ENCODE measurements at places on chromosomes 2 and 18.
A peak's percentile ranks its signal among the peaks of the same experiment; 100 is the strongest.

GRCh38 chr2:163779970-163780597, 44.3 kb upstream of the FIGN start:
- DNase-seq, result no peak

GRCh38 chr2:37181726-37182684, 6.5 kb downstream of the SULT6B1 start:
- no peak for DNase-seq

- peak; percentile 59 for DNase-seq
Measured at GRCh38 chr2:109322111-109322510, 193.1 kb downstream of the SH3RF3 start.

DNA sequence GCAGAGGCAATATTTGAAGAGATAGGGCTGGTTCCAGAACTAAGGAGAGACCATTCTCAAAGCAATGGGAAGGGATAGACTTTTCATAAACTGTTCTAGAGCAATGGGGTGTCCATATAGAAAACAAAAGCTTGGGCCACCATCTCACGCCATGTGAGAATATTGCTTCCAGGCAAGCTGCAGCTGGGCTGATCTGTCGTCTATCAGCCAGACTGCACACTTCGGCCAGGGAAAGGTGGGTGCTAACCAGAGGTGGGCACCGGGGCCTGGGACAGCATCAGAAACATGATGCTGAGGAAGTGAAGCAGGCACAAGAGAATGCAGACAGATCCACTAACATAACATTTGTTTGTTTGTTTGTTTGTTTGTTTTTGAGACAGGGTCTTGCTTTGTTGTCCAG, 43.7 kb downstream of the MYO7B start:
- no peak for DNase-seq

DNA sequence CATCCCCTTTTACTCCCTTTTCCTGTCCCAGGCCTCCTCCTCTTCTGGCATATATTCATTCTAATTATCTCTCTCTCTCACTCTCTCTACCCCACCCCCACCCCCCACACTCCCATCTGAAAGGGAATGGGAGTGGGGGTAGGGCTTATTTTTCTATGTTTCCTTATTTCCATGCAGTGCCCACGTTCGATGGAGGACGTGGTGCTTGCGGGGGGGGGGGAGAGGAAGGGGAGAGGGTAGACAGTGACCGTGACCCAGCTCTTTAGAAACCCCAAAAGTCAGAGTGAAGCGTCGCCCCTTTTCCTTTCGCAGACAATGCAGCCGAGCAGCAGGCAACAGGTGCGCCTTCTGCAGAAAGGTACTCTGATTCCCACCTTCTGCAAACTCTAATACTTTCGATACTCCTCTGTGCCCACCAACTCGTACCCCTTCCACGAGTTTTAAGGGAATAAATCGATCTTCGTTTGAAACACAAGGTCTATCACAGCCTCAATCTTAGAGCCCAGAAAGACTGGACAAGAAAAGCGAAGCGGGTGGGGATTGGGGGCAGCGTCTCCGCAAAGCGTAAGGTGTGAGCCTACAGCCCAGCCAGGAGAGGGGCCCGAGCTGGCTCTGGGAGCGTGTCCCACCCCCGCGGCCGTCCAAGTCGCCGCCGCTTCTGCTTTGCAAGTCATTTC, 891 bp upstream of the NR4A2 start:
- no peak for DNase-seq

- no peak for DNase-seq
Measured at GRCh38 chr18:1416074-1416473, 511.4 kb downstream of the ADCYAP1 start.

GRCh38 chr2:201839727-201840126, 33.4 kb downstream of the CDK15 start:
- no peak for DNase-seq

DNA sequence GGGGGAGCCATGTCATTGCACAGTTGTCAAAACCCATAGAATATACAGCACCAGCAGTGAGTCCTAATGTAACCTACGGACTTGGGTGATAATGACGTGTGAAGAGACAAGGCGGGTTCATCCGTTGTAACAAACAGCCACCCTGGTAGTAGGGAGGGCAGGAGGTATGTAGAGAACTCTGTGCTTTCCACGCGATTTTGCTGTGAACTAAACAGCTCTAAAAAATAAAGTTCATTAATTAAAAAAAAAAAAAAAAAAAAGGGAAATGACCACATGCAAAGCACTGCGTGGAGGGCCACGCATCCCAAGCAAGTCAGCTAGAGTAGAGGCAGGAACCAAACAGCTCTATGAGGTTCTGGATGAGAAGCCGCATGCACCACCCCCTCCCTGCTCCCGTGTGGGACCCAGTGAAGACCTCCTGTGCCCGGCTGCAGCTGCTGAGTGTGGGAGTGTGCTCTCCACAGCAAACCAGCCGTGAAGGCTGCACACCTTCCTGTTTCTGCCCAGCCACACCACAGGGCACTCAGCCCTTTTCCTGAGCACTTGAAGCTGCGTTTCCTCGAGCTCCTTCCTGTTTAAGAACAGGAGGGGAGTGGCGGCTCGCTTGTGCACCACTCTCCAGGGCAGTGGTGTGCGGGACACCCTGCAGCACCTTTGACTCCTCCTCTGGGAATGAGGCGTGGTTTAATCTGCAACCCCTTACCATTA, 65.6 kb downstream of the ODC1 start:
- DNase-seq, result no peak

GRCh38 chr2:241582806-241583205, 24.3 kb downstream of the BOK start:
- DNase-seq, result no peak

DNA sequence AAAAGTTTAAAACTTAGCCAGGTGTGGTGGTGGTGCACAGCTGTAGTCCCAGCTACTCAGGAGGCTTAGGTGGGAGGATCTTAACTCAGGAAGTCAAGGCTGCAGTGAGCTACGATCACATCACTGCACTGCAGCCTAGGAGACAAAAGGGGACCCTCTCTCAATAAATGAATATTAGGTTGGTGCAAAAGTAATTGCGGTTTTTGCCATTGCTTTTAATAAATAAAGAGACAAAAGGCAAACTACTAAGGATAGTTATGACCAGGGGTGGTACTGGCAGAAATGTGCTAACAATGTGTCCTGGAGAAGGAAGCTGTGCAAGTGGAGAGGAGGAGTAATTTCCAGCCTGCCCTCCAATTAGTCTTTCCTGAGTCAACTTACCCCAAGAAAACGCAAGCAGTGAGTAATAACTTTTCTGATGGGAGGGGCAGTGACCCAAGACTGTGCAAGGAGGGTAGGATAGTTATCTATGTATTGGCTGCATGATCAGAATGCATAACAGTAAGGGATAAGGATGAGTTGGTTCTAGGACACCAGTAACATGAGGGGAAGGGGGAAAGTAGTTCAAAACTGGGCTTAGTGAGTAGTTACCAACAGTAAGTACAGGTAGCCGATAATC, 1.5 kb downstream of the EXOC6B start:
- DNase-seq, result no peak

DNA sequence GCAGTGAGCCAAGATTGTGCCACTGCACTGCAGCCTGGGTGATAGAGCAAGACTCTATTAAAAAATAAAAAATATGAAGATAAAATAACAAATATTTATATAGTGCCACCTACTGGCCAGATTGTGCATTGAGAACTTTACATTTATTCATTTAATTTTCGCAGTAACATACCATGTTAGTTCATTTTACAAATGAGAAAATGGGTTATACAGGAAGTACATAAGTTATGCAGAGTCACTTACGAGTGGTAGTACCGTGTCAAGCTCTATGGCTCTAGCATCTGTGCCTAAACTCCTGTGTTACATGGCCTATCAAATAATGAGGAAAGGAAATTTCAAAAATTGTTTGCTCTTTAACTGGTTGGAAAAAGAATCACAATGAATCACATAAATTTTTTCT, 27.9 kb downstream of the RIF1 start:
- DNase-seq, result peak; percentile 6

- no peak for DNase-seq
Measured at GRCh38 chr2:138881126-138881525, 100.9 kb upstream of the NXPH2 start.

GRCh38 chr2:224520064-224520463, 65.1 kb downstream of the CUL3 start:
- DNase-seq, result no peak

GRCh38 chr18:74455386-74455785, 1.7 kb downstream of the DIPK1C start:
- DNase-seq, result no peak

DNA sequence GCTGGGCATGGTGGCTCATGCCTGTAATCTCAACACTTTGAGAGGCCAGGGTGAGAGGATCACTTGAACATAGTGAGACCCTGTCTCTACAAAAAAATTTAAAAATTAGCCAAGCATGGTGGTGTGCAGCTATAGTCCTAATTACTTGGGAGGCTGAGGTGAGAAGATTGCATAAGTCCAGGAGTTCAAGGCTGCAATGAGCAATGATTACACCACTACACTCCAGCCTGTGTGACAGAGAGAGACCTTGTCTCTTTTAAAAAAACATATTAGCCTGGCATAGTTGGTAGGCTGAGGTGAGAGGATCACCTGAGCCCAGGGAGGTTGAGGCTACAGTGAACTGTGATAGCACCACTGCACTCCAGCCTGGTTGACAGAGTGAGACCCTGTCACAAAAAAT, 13.7 kb downstream of the TRAPPC8 start:
- DNase-seq, result no peak

DNA sequence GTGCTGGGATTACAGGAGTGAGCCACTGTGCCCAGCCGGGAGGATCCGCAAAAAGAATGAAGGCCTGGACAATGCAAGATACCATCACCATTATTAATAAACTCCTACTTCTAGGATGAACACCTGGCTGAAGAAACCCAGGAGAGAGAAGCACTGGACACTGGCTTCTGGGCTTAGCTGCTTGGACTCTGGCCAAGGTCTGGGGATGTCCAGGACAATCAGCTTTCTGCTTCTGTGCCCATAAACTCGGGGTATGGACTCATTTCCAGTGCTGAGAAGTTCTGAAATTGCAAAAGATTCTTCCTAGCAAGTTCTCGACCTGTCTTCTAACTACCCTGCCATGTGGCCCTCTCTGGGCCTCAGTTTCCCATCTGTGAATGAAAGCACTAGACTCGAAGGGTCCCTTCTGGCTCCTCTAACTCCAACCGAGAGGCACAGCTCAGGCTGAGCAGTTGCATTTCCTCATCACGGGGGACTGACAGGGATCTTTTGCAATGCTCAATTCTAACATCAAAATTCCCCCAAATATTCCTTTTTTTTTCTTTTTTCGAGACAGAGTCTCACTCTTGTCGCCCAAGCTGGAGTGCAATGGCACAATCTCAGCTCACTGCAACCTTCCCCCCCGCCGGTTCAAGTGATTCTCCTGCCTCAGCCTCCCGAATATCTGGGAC, 2.4 kb upstream of the SH2D6 start:
- no peak for DNase-seq

- DNase-seq, result no peak
Measured at GRCh38 chr2:29920631-29921559, 491 bp downstream of the ALK start.

DNA sequence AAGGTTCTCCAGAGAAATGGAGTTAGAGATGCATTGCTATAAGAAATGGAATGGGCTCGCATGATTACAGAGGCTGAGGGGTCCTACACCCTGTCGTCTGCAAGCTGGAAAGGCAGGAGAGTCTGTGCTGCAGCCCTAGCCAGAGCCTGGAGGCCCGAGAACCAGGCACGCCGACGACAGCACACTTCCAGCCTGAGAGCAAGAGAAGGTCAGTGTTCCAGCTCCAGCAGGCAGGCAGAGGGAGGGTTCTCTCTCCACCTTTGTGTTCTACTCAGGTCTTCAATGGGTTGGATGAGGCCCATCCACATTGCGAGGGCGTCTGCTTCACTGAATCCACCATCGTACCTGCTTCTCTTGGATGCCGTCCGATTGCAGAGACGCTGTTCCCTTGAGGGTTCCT, 177.6 kb upstream of the HDAC4 start:
- DNase-seq, result no peak

DNA sequence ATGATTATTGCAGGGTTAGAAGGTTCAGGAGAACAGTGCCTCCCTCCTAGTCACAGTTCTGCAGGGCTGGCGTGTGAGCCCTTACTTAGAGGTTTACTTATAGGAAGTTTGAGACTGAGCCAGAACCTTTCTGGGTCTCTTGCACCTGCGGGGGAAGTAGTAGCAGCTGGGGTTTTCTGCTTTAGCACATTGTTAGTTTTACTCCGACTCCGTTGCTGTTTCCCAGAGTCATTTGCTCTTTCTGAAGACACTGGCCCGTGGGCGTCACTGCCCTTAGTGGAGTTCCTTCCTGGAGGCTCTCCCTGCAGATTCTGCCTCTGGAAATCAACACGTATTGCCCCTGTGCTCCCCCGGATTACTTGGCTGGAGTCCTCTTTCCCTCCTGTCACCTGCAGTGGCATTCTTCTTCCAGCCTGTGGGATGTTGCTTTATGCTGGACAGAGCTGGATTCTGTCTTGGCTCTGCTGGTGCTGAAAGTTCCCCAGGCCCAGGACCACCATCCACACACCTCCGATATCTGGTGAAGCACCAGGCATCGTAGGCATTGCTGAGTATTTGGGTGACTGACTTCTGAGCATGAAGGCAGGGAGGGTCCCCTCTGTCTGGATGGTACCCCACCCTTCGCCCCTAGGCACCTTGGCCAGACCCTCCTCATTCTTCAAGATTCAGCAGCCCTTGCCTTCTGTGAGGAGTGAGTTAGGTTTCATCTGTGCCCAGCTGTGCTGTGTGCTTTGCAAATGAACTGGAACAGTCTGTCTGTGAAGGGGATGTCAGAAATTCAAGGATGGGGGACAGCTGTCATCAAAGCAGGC, 51.7 kb downstream of the AGAP1 start:
- DNase-seq, result no peak

- DNase-seq, result no peak
Measured at GRCh38 chr2:214481204-214481603, 70.3 kb downstream of the VWC2L start.

GRCh38 chr2:172397148-172397834, 30.1 kb upstream of the ITGA6 start:
- no peak for DNase-seq

- DNase-seq, result peak; percentile 57
Measured at GRCh38 chr2:59770651-59771050, 782.8 kb downstream of the BCL11A start.

DNA sequence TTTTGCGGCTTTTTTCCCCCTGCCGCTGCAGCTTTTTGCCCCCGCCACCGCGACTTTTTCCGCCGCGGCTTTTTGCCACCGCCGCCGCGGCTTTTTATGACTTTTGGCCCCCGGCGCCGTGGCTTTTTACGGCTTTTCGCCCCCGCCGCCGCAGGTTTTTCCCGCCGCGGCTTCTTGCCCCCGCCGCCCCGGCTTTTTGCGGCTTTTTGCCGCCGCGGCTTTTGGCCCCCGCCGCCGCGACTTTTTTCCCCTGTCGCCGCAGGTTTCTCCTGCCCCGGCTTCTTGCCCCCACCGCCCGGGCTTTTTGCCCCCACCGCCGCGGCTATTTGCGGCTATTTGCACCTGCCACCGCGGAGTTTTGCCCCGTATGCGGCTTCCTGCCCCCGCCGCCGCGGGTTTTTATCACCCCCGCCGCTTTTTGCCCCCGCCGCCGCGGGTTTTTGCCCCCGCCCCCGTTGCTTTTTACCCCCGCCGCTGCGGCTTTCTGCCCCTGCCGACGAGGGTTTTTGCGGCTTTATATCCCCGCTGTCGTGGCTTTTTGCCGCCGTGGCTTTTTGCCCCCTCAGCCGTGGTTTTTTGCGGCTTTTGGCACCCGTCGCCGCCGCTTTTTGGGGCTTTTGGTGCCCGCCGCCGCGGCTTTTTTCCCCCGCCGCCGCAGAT, 2750.9 kb downstream of the RPIA start:
- no peak for DNase-seq

Measured in head of caudate nucleus (tissue), 42 donors.